Trophoblast cell (in vitro differentiated cells and primary cell): ENCODE measurements at places on chromosomes 5 and 9.

DNA sequence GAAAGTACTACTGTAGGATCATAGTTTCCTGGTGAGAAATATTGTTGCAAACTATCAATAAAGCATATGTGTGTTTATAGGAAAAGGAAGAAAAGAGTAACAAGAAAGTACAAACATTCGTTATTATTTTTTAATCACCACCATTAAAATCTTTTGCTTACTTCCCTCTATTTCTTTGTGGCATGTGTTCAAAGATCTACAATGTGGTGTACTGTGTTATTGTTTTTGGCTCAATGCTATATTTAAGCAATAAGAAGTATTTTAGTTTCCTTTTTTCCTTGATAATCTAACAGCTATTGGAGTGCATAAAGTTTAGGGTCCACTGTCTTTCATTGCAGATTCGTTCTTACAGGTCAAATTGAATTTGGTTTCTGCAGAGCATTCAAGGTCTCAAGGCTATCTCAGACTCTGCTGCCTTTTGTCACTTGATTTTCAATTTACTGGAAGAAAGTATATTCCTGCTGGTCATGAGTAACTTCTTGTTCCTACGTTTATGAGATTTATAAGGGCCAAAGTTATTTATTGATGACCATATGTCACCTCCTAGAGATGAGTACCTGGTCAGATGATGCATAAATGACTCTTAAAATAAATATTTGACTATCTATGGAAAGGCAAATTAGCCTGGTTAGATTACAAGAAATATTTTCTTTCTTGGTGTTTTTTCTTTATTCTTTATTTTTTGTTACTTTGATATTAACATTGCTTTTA is 323.0 kb downstream of the TMEM167A start:
- H3K27ac ChIP-seq = no peak overlapping the region
- no peaks in the 10 kb centered on the region for H3K27me3 ChIP-seq
- no peaks in the 10 kb centered on the region for H3K4me1 ChIP-seq
- no peak for DNase-seq
- no peak overlapping the region for H3K4me3 ChIP-seq
- H3K36me3 ChIP-seq = no peaks in the 10 kb centered on the region

DNA sequence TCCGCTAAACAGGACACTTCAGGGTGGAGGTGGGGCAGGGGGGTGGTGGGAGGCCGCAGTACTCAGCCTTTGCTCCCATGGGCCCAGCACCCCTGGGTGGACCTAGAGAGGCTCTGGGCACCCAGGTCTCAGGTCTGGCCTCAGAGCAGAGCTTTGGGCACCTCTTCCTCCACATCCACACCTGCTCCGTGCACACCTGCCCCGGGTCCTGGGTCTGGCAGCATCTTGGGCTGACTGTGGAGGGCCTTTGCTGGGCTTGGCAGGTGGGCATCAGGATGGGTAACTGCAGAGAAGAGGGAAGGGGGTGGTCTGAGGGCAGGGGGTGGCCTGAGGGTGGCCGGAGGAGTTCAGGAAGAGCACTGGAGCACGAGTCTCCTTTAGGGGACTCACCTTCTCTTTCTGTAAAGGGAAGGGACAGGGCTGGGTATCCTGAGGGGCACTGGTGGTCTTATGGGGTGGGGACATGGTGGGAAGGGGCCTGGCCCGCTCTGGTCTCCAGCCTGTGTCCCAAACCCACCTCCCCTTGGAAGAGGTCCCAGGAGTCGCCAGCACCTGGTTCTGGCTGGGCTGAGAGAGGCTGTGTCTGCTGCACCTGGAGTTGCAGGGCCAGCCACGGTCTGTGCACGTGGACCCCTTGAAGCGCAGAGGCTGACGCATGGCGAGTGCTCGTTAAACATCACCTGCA is 106.7 kb upstream of the IER5L start:
- no peaks in the 10 kb centered on the region for H3K36me3 ChIP-seq
- H3K27me3 ChIP-seq = no peaks in the 10 kb centered on the region
- no peak overlapping the region for H3K4me3 ChIP-seq
- H3K4me1 ChIP-seq = peaks cover 3% of the 10 kb centered on the region
- DNase-seq = no peak
- H3K27ac ChIP-seq = no peak overlapping the region

GRCh38 chr5:172733131-172733973 is 37.6 kb downstream of the DUSP1 start:
- no peak overlapping the region for H3K4me3 ChIP-seq
- H3K36me3 ChIP-seq = no peaks in the 10 kb centered on the region
- peak overlapping the region; percentile 77 for H3K27ac ChIP-seq
- peaks cover 24% of the 10 kb centered on the region for H3K4me1 ChIP-seq

GRCh38 chr9:6973762-6974161 is 216.0 kb downstream of the KDM4C start:
- H3K4me1 ChIP-seq = no peaks in the 10 kb centered on the region
- H3K4me3 ChIP-seq = no peak overlapping the region
- no peak for DNase-seq
- no peak overlapping the region for H3K27ac ChIP-seq

DNA sequence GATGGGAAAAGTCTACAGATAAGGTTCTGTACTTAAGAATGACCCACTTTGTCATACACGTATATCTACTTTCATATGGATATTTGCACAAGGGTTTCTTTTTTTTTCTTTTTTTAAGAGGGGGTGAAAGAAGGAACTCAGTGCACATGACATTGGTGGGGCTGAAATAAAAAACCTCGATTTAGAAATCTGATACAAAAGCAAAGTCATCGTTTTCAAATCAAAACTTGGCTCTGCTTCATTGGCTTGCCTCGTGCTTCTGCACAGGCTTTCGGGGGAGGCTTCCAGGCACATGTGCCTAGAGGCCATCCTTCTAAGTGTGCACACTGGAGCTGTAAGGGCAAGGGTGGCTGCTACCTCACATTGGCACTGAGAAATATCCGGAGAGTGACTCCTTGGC is 31.1 kb downstream of the PTTG1 start:
- no peak overlapping the region for H3K27ac ChIP-seq
- H3K4me3 ChIP-seq = no peak overlapping the region
- no peaks in the 10 kb centered on the region for H3K36me3 ChIP-seq
- DNase-seq = no peak

- no peak overlapping the region for H3K27ac ChIP-seq
- H3K4me1 ChIP-seq = no peaks in the 10 kb centered on the region
- H3K36me3 ChIP-seq = peaks cover 22% of the 10 kb centered on the region
- H3K27me3 ChIP-seq = no peaks in the 10 kb centered on the region
- H3K4me3 ChIP-seq = no peak overlapping the region
- peak; percentile 1 for DNase-seq
Observed at GRCh38 chr9:21836437-21837161, 34.2 kb downstream of the MTAP start.
